ENCODE measurements at places on chromosomes 3 and 15. TPM values are rescaled to one million over a fixed set of nuclear protein-coding genes. Genes with fewer than 3 reads are reported as not detected.

DNA sequence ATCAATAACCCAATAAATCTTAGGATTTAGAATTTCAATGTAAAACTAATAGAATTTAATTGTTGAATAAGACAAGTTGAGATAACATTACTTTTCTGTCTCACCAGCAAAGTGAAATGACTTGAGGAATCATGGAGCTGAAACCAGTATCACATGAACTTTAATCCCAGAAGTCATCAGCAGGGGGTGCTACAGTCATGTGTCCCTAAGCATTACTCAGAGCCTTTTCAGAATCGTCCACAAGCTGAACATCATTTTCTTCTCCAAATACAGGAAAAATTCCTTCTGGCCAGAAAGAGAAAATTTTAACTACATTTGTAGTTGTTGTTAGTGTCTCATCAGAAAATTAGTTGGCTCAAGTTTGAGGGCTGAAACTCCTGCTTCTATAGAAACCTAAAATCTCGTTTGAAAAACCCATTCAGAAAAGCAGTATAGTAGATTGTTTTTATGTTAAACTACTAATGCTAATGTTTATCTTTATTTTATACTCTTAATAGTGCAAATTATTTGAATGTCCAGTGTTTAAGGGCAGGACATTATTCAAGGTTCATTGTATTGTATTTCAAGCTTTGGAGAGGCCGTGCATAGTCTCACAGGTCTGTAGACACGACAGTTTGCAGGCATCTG, 384.1 kb downstream of the PLOD2 start:
- peak; percentile 79 for DNase-seq

GRCh38 chr3:124780761-124781475, 50.7 kb downstream of the UMPS start:
- peak; percentile 85 for DNase-seq

POLQ gene
- total RNA-seq: 10.1 TPM

GRCh38 chr15:35436422-35436821, 109.5 kb downstream of the DPH6 start:
- DNase-seq: no peak

PLAAT1 gene
- total RNA-seq: 0.90 TPM

DNA sequence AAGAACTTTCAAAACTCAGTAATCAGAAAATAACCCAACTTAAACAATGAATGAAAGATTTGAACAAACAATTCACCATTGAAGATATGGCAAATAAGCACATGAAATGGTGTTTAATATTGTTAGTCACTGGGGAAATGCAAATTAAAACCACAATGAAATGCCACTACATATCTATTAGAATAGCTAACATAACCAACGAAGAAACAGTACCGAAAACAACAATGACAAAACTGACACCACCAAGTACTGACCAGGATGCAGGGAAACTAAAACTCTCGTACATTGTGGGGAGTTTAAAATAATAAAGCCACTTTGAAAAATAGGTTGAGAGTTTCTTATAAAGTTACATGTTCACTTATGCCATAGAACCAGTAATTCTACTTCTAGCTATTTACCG, 69.1 kb downstream of the KBTBD8 start:
- DNase-seq: no peak

RBP2 gene
- total RNA-seq: not detected

DNA sequence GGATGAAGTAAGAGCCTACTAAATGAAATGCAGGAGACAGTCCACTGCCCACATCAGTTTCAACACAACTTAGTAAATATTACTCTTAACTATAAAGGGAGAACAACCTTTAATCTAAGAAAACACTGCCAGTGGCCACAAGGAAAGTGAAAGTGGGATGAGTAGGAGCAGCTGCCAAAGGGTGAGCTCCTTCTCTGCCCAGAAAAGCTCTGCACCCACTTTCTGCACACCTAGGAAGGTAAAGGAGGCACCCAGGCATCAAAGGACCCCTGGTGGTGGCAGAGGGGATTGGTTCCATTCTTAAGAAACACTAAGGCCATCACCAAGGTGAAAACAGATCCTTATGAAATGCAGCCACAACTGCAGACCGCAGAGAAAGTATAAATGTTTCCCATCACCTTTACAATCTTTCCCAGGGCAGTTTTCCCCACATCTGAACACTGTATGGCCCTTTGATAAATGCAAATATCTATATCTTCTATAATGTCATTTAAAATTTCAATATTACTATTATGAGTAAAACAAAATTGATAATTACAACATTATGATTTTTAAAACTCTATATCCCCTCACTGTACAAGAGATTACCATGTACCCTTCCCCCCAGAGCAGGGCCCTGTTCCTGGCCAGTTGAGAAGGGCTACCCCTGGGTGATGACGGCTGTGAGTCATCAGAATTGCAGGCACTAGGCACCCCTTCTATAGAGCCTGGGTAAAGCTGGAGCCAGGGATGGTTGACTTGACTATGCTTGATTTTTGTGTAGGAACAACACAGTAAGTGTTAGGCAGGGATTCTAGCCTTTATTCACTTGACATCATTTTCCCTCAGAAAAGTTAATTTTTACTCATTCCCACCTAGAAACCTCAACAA, 92.0 kb downstream of the SNRK start:
- DNase-seq: peak; percentile 13

DNA sequence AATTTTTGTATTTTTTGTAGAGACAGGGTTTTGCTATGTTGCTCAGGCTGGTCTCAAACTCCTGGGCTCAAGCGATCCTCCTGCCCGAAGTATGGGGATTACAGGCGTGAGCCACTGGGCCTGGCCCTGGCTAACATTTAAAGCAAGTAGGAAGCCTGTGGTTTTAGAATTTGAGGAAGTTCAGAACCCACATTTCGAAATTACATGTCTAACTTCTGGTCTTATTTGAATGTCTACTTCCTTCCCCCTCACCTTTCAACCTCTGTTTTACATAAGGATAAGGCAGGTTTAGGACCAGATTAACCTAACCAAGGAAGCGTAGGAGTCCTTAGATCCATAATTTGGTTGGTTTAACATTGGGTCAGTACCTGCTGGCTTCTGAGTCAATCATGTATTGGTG, 120.5 kb upstream of the PROK2 start:
- DNase-seq: no peak

LPP gene
- total RNA-seq: 33.2 TPM

ZNF445 gene
- total RNA-seq: 14.3 TPM

DNA sequence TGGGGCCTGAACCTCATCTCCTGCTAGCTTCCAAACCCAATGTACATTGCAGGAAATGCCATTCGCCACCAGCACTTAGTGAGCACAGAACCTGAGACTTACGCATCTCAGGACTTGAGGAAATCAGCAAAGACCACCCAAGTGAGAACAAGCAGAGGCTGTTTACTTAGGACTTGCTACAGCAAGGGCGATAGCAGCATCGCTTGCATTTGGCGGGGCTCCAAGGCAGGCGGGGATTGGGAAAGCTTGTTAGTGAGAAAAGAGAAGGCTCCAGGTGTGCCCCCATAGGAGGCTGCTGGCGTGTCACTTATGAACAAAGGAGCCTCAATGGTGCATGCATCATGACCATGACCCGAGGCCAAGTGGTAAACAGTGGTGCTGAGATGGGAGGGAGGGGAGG, 19.7 kb downstream of the SLC6A20 start:
- no peak for DNase-seq

SLC2A2 gene
- not detected for total RNA-seq

GRCh38 chr3:144314946-144315345, 343.3 kb downstream of the DIPK2A start:
- no peak for DNase-seq

DNA sequence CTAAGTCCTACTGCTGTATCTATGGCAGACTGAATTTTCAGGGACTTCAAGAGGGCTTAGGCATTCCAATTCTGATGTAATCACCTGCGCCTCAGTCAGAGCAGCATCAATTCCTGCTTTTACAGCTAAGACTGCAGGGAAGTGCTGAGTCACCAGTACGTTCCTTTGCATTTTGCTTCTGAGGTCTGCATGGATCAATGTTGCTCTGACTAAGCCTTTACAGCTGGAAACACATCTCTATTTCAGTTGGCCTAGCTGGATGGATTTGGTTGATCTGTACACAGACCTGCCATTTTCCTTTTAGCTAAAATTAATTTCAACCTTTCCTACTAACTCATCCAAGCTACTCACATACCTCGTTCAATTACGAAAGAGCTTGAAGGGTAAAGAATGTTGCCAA, 51.3 kb downstream of the ETV5 start:
- DNase-seq: peak; percentile 85
